Natural killer cell treated with Interleukin-12 subunit alpha and Interleukin-12 subunit beta and Interleukin-15 and Interleukin-18, amount 100 ng/mL, for 72 hours (primary cell): ENCODE measurements at places on chromosomes 6 and 20. TPM values are rescaled to one million over a fixed set of nuclear protein-coding genes. Genes with fewer than 3 reads are reported as not detected.

Gene CLIC5
- 0.38 TPM for total RNA-seq

Gene GGTLC1
- total RNA-seq = not detected

DNA sequence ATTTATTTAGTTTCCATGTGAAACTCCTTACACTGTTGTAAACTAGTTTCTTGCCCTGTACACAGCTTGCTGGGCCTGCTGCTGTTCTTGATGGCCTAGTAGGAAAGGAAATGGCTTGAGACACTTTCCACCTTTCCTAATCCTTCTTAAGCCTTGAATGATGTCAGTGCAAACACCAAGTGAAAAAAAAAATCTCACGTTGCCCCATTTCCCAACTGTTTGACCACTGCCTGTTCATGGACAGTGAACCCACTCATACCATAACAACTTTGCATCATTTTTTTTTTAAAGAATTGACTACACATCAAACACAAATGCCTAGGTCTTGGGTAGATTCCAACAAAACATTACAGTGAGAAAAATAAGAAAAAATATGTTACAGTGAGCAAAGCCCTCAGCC is 653.6 kb upstream of the FLRT3 start:
- H3K4me1 ChIP-seq = no peaks in the 10 kb centered on the region
- no peak overlapping the region for H3K27ac ChIP-seq
- peaks cover 4% of the 10 kb centered on the region for H3K36me3 ChIP-seq
- no peak overlapping the region for H3K4me3 ChIP-seq
- H3K27me3 ChIP-seq = no peaks in the 10 kb centered on the region

Gene TSPO2
- not detected for total RNA-seq

DNA sequence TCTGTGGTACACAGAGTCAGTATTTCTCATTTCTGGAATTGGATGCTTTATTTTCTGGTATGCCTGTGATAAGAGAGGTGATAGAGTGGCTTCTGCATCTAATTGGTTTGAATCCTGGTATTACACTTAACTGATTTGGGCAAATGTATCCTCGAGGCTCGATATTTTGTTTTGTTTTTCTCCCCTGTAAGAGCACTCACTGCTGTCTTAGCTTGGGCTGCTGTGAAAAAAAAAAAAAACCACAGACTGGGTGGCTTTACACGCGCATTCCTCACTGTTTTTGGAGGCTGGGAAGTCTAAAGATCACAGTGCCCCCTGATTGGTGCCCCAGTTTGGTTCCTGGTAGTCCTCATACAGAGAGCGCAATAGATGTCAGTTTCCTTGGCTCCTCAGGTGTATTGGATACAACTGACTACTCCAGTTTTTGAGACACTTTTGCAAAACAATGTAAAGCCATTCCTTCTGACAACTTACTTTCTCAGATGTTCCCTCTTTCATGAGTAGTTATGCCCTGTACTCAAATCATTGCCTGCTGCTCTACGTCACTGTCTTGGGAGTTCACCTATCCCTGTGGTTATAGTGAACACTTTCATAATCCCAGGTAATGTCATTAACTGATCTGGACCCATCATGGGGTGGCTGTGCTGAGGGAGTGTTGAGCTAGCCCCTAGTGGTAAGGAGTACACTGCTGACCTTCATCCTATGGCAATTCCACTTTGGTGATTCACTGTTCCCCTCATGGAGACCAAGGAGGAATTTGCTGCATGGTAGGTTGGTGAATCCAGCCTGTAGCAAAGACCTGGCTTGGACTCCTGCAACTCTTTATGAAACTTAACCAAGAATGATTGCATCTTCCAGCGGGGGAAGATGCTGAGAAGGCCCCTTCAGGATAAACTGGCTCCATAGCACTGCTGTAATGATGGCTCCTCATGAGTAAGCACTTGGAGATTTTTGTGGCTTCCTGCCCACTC is 3.5 kb upstream of the ACAT2 start:
- H3K27me3 ChIP-seq = no peaks in the 10 kb centered on the region
- no peak for DNase-seq
- H3K4me3 ChIP-seq = no peak overlapping the region
- H3K36me3 ChIP-seq = peaks cover 30% of the 10 kb centered on the region
- H3K4me1 ChIP-seq = peaks cover 32% of the 10 kb centered on the region

Gene OR2B6
- total RNA-seq = not detected

Gene APCDD1L
- total RNA-seq = not detected

DNA sequence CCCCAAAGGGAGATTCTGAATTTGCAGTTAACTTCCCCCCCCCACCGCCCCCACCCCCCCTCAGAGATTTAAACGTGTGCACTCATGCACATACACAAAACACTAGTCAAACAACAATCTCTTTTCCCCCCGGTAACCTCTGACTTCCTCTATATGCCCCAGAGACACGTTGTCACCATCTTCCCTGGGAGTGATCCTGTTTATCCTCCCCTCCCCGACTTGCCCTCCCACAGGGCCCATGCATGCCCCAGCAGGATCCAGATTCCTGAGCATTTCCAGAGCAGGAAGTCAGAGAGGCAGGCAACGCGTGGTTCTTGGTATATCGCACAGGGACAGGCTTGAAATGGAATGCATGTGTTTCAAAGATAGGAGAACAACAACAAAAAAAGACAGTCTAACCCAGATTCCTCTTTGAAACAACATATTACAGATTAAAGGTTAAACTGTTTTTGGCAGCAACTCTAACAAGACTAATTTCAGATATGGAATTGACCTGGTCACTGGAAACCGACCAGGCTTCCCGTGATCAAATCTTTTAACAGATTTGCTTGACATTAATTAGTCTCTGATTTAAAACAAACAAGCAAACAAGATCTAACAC is 1.3 kb downstream of the BLCAP start:
- DNase-seq = no peak
- H3K27ac ChIP-seq = peak overlapping the region; percentile 99
- H3K27me3 ChIP-seq = no peaks in the 10 kb centered on the region
- peak overlapping the region; percentile 89 for H3K4me3 ChIP-seq
- H3K36me3 ChIP-seq = peaks cover 4% of the 10 kb centered on the region
- H3K4me1 ChIP-seq = peaks cover 48% of the 10 kb centered on the region

DNA sequence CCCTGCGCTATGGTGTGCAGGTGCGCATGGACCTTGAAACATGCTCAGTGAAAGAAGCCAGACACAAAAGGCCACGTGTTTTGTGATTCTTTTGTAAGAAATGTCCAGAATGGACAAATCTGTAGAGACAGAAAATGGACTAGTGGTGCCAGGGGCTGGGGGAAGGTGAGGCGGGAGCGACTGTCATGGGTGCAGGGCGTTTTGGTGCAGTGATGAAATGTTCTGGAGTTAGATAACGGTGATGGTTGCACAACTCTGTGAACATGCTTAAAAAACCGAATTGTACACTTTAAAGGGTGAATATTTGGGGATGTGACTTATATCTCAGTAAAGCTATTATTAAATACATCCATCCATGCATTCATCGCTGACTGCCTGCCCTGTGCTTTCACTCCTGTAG is 31.7 kb upstream of the NTSR1 start:
- H3K4me3 ChIP-seq = no peak overlapping the region
- peaks cover 9% of the 10 kb centered on the region for H3K4me1 ChIP-seq
- no peaks in the 10 kb centered on the region for H3K27me3 ChIP-seq
- H3K27ac ChIP-seq = no peak overlapping the region
- H3K36me3 ChIP-seq = no peaks in the 10 kb centered on the region
- DNase-seq = no peak

Gene PRPH2
- 0.10 TPM for total RNA-seq

DNA sequence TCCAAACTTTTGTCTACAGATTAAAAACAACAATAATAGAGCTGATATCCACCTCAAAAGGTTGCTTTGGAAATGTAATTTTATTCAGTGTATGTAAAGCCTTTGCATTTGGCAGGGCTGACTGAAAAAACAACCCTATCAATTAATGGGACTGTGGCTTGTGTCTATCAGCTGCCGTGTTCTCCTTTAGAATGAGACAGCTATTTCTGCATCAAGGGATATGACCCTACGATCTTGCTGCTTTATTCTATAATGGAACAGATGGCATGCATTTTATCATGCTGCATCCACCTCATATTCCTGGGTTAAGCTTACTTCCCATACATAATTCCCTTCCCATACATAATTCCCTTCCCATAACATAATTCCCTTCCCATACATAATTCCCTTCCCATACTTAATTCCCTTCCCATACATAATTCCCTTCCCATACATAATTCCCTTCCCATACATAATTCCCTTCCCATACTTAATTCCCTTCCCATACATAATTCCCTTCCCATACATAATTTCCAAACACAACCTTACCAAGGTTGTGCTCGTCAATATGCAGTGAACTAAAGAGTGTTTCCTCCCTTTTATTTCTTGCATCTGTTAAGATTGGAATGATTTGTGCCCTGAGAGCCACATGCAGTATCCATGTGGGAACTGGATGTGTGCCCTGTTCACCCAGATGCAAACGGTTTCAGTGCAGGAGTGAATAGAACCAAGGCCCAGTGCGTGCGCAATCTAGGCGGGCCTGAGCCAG is 26.8 kb downstream of the SERPINB6 start:
- H3K27ac ChIP-seq = peak overlapping the region; percentile 5
- peaks cover 48% of the 10 kb centered on the region for H3K4me1 ChIP-seq
- peaks cover 24% of the 10 kb centered on the region for H3K36me3 ChIP-seq
- no peaks in the 10 kb centered on the region for H3K27me3 ChIP-seq
- peak overlapping the region; percentile 51 for H3K4me3 ChIP-seq

DNA sequence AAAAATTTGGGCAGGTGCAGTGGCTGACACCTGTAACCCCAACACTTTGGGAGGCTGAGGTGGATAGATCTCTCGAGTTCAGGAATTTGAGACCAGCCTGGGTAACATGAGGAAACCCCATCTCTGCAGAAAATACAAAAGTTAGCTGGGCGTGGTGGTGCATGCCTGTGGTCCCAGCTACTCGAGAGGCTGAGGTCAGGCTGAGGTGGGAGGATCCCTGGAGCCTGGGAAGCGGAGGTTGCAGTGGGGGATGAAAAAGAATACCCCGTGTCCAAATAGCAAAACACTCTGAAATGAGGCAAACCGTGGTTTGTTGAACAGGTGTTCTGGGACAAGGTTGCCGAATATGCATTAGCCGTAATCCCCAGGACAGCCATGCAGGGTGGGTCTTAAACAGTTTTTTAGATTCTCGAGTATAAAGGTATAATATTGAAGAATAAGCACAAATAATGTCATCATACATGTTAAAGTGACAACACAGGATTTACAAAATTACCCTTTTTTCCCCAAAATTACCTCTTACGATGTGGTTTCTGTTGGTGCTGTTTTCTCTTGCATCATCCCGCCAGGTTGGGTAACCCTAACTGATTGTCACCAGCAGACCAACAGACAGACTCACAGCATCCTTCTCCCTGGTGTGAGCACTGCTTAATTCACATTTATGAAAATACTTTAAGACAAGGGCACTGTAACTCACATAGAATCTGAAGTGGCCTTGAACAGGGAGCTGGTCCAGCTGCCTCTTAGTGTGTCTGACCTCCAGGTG is 9.1 kb downstream of the DNAJC5 start:
- peak overlapping the region; percentile 59 for H3K27ac ChIP-seq
- H3K27me3 ChIP-seq = no peaks in the 10 kb centered on the region
- DNase-seq = no peak
- H3K4me3 ChIP-seq = no peak overlapping the region
- H3K4me1 ChIP-seq = peaks cover 35% of the 10 kb centered on the region

DNA sequence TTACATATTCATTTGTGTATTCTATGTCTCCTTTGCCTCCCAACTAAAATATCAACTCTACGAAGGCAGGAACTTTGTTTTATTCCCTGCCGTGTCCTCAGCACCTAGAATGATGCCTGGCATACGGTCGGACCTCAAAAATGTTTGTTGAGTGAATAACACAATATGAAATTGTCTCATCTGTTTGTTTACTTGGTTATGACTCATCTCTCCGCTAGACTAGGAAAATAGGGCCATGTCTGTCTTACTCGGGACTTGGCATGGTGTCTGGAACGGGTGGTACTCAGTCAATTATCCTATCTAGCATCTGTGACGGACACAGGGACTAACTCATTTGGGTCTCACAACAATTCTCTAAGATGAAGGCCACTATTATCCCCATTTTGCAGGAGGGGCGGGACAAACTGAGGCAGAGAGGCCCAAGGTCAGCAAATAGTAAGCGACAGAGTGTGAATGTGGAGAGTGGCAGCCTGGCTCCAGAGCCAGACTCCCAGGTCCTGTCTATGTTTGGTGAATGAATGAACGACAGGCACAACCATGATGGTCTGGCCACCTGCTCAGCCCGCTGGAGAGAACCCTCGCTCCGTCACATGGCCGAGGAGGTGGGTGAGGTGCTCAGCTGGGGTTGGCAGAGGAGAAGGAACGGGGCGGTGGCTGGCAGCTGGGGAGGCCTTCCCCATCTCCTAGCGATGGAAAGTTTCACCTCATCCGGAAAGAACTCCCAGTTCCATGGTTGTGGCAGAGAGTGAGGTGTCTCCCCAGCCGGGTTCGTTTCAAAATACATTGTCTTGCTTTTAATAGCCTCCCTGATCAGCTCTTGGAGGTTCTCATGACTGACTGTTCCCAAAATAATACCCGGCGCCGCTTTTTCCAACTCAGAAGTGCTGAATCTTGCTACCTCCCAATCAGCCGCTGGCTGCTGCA is 27.6 kb upstream of the NFATC2 start:
- peaks cover 13% of the 10 kb centered on the region for H3K27me3 ChIP-seq
- H3K4me3 ChIP-seq = no peak overlapping the region
- peak overlapping the region; percentile 12 for H3K27ac ChIP-seq
- DNase-seq = no peak
- H3K4me1 ChIP-seq = peaks cover 2% of the 10 kb centered on the region

Gene ACOT13
- total RNA-seq = 10.2 TPM

- H3K36me3 ChIP-seq = no peaks in the 10 kb centered on the region
- no peak for DNase-seq
- no peak overlapping the region for H3K4me3 ChIP-seq
- H3K27ac ChIP-seq = no peak overlapping the region
- H3K4me1 ChIP-seq = peaks cover 13% of the 10 kb centered on the region
- H3K27me3 ChIP-seq = peaks cover 9% of the 10 kb centered on the region
Measured at GRCh38 chr6:167058261-167058660, 59.1 kb downstream of the CEP43 start.

Gene ZSCAN12
- total RNA-seq = 6.9 TPM

GRCh38 chr20:12970372-12970821 is 38.4 kb upstream of the SPTLC3 start:
- H3K27me3 ChIP-seq = peaks cover 4% of the 10 kb centered on the region
- no peaks in the 10 kb centered on the region for H3K36me3 ChIP-seq
- H3K4me1 ChIP-seq = peaks cover 9% of the 10 kb centered on the region
- DNase-seq = no peak

Gene ROS1
- not detected for total RNA-seq

Gene SLC17A4
- total RNA-seq = not detected

- no peak overlapping the region for H3K27ac ChIP-seq
- peaks cover 11% of the 10 kb centered on the region for H3K4me1 ChIP-seq
- no peaks in the 10 kb centered on the region for H3K36me3 ChIP-seq
Measured at GRCh38 chr6:154122195-154122925, 83.3 kb downstream of the OPRM1 start.
